CD4-positive, alpha-beta T cell treated with Interleukin-4 for 4 hours (primary cell): ENCODE measurements at places on chromosomes 6 and 20.

DNA sequence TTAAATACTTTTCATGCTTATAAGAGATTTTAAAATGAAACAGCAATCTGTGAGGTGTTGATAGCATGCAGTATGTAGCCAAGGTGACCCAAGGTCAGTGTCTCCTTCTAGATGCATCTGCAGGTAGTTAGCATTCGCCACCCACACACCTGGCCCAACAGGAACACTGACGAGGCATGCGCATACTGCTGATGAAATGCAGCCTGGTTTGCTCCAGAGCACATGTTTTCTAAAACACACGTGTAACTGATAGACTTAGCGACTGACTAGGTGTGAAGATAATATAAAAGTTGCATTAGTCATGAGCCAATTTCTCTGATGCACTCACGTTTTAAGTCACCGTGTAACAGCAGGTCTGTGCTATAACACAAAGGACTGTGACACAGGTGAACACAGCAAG, 77.1 kb upstream of the RPS6KA2 start:
- no peak for DNase-seq

DNA sequence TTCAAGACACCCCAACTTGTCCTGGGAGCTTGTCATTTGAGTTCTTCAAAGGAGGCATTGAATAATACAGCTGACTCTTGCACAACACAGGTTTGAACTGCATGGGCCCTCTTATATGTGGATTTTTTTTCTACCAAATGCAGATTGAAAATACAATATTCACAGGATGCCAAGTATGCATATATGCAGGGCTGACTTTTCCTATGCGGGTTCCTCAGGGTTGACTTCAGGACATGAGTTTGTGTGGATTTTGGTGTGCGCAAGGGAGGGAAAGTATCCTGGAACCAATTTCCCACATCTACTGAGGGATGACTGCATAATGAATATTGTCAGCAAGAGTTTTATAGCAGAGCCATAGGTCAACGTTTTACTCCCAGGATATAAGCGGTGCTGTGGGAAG, 70.0 kb upstream of the RALY start:
- no peak for DNase-seq

- DNase-seq, result no peak
Observed at GRCh38 chr6:161057103-161058091, 65.8 kb downstream of the MAP3K4 start.

DNA sequence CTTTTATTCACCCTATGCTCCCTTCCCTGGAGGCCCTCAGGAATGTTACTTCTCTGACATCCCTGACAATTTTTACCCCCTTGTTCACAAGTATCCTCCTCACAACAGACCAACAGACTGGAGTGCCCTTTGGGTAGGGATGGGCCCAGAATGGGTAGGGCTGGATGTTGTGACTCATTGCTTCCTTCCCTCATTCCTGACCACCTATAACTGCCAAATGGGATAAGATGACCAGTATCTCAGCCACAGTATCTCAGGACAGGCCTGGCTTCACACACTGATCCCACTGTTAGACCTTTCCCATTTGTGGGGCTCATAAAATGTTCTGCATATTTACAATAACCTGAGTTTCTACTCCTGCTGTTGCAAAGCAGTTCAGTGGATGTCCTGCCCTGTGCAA, 223.0 kb upstream of the LRFN2 start:
- no peak for DNase-seq

DNA sequence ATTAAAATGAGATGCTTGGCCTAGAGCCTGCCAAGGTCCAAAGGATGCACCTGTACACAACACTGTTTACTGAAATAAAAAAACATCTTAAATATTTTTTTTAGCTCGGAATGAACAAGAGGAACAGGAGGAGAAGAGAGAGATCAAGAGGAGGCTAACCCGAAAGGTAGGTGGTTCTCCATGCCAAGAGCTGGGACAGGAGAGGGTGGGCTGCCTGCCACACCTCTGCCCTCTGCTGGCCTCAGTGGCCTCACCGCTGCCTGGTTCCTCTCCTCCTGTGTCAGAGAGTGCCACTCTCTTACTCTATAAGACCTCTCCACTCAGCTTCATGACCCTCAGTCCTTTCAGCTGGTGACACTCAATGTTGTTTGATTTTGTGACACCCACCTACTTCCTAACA, 50.2 kb downstream of the TBC1D7 start:
- no peak for DNase-seq

GRCh38 chr6:162951164-162951743, 223.5 kb downstream of the PACRG start:
- no peak for DNase-seq

- DNase-seq, result no peak
Observed at GRCh38 chr6:11522812-11523605, 14.5 kb upstream of the TMEM170B start.
